ENCODE measurements at places on chromosomes 7 and 10.

DNA sequence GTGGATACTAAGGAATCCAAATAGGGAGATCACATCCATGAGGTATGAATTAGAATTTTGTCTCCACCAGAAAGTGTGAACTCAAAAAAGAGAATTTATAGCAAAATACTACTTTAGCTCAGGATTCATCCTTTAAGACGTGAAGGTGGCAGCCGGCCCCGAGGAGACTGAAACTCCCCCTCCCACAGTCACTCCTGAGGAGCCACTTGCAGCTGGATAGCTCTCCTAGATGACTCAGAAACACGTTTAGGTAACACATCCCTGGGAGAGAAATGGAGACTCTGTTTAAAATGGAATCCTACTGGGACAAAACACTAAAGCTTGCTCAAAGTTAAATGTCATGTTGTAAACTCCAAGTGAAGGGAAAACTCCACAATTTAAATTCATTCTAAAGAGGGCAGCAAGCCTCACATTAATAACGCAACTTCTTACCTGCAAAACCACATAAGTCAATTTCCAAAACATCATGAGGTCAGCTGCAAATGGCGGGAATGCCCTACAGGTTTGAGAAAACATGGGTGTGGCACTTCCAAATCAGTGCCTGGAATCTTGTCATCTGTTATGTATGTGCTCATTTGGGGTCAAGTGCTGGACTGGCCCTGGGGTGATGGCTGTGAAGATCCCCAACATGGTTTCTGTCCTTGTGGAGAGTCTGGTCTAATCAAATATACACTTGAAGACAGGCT is 46.2 kb downstream of the ICA1 start:
- DNase-seq: no peak

DNA sequence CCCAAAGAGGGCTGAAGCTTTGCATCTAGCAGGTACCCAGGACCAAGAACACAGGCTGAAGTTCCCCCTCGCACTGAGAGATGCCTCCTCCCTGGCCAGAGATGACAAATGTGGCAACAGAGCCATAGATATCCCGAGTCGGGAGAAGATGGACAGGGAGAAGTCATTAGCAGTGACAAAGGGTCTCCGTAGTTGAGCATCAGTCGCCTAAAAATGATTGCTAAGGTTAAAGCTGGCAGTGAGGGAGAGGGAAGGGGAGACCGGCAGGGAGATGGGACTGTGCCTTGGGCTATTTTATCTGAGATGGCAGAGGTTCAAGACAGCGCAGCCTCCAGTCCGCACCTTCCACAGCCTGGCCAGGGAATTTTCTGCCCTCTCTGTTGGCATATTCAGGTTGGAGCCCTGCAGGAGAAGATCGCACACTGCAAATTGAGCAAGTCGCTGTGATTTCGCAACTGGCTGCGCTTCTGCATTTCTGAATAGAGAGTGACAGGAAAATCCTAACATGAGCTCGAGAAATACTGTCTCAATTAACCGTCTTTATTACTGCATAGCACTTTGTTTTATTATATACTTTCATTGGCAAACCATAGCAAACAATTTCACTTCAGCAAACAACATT is 238.9 kb upstream of the GPR26 start:
- no peak for DNase-seq

DNA sequence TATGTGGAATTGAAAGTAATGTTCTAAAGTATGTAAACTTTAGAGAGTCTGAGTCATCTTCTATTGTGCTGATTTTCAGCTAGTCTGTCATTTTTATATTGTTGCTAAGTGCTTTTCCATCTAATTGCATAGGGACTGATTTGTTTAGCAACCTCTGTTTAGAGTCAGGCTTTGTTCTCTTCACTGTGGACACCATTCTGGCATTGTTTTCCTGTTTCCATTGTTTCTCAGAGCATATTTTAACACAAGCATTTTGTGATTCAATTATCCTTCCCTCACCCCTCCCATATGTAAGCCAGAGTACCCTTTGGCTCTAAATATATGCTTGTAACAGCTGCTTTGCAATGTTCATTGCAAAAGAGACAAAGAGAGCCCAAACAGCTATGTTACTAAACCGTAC is 748.4 kb upstream of the PHF14 start:
- no peak for DNase-seq

DNA sequence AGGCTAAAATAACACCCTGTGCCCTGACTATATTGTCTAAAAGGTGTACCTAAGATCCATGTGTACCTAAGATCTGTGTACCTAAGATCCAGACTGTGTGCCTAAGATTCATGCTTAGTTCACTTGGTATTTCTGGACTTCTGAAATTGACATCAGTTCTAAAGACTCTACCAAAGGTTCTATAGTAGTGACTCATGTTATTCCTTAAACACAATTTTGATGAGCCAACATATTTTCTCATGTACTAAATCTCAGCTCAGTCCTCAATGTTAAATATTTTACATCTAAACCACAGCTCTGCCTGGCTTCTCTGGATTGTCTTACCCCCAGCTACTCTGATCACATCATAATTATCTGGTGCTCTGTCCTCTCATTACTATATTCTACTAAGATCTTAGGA is 802.3 kb upstream of the SORCS1 start:
- no peak for DNase-seq

DNA sequence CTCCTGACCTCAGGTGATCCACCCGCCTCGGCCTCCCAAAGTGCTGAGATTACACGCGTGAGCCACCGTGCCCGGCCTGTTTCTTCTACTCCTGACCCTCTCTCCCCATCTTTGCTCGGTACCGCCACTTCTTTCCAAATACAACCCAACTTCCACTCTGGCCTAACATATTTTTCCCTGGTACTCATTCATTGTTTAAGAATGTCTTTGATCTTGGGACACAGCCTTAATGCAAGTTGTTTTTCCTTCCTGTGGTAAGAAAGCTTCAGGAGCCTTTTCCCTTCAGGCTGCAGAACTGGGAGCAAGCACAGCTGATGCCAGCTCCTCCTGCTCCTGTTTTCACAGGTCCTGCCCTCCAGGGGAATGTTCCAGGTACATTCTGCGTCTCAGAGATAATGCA is 13.7 kb downstream of the CALML3 start:
- no peak for DNase-seq

GRCh38 chr7:3217166-3217565 is 83.9 kb upstream of the SDK1 start:
- no peak for DNase-seq

DNA sequence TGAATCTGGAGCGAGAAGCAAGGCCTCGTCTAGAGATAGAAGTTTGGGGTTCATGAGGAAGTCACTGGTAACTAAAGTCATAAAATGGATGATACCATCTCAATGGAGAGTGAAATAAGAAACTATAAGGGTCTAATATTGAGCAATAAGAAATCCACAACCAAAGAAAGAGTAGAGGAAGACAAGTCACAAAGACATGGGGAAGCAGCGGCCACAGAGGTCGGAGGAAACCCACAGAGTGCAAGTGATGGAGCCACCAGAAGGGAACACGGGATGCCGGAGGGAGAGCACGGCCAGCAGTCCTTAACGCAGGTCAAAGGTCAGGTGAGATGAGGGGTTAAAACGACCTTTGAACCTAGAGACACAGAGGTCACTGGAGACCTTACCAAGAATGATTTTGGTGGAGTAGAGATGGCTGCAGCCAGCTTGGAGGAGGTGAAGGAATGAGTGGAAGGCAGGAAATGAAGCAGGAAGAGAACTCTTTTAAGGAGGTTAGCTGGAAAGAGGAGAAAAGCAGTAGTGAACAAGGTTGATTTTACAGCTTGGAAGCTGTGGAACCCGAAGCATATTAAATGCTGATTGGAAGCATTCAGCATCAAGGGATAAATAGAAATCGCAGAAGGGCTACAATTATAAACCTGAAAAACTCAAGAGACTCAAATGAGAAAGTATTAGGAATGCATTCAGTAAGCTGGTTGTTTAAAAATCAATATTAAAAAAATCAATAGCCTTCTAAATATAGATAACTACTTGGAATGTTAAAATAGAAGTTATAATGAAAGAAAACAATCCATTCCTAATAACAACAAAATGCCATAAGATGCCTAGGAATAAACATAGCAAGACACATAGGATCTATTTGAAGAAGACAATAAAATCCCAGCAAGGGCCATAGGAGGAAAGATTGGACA is 93.7 kb downstream of the SVOPL start:
- DNase-seq: no peak

DNA sequence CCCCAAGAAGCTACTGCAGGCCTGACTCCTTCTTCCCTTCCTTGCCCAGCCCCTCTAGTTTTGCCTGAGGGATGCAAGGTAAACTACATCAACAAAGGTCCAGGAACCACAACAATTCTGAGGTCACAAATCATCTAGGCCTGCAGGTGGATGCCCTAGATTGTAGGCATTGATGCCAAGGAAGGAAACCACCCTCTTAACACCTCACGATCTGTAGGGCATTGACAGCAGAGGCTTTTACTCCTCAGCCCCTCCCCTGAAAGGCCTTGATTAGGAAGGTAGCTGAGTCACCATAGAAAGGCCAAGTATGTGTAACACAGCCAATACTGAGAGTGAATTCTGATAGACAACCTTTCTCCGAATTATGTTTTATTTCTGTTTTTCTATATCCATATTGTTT is 46.7 kb upstream of the FAM3C start:
- no peak for DNase-seq

- no peak for DNase-seq
Observed at GRCh38 chr10:18325889-18326531, 185.8 kb downstream of the CACNB2 start.

GRCh38 chr10:35933940-35934641 is 292.0 kb upstream of the FZD8 start:
- DNase-seq: no peak

GRCh38 chr10:93495654-93496321 is 624 bp upstream of the CEP55 start:
- no peak for DNase-seq

GRCh38 chr7:155106356-155106755 is 36.2 kb downstream of the HTR5A start:
- no peak for DNase-seq

DNA sequence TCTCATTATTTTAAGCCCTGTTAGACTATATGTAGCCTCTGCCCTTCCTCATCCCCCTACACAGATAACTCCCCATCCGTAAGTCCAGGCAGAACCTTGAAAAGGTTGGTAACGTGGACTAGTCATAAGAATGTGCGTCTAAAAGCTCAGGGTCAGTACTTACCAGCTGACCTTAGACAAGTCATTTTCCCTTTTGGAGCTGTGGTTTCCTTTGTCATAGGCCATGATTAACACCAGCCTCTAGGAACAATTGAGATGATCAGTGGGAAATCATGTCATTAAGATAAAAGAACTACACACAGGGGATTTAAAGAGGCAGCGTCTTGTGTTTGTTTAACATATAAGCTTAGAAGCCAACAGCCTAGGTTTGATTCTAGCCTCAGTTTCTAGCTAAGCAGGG is 6.9 kb upstream of the UNC5B start:
- DNase-seq: no peak

DNA sequence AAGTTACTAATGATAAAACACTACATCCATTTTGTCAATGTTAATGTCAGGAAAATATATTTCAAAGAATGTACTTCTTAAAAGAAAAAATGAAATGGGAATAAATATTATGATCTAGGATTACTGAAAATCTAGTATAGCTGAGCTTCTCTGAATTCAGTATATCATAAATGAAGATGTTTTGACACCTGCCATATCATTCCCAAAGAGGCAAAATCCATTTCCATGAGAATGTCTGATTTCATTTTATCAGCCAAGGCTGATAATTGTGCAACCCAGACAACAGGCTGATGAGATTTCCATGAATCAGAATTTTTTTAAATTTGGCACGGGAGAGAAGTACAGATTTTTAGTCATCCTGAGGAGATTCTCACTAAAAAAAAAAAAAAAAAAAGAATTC is 32.5 kb downstream of the ZFAND4 start:
- no peak for DNase-seq

Measured in NCI-H1417 treated with DMSO at 0.1 percent for 48 hours (cell line).